ENCODE measurements at places on chromosomes 7 and 10.

- DNase-seq, result no peak
These were observed 199.7 kb downstream of the IMMP2L start for GRCh38 chr7:111362506-111363054.

DNA sequence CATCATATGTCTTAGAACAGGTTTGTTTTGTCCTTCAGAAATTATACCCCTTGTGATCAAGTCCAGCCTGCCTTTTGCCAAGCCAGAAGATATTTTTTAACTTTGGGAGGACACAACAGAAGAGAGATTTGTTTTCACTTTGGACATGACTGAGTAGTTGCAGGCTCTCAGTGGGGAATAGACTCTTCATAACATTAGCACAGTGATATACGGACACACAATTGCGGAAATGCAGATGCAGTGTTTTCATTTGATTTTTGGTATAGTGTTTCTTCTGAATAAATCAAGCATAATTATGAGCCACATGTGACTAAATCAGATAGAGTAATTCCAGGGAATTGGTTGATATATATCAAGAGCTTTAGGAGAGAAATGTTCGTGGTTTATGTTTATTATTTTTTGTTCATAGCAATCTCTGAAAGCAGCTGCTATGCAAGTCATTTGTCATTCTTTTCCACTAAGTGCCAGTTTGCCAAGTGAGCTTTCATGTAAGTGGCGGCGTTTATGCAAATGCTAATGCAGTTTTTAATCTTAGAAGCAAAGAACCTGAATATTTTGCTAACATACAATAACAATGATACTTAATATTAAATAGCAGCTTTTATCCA, 69.6 kb upstream of the HDAC9 start:
- no peak for DNase-seq

GRCh38 chr10:17229717-17229966, 1.6 kb downstream of the VIM start:
- no peak for DNase-seq

DNA sequence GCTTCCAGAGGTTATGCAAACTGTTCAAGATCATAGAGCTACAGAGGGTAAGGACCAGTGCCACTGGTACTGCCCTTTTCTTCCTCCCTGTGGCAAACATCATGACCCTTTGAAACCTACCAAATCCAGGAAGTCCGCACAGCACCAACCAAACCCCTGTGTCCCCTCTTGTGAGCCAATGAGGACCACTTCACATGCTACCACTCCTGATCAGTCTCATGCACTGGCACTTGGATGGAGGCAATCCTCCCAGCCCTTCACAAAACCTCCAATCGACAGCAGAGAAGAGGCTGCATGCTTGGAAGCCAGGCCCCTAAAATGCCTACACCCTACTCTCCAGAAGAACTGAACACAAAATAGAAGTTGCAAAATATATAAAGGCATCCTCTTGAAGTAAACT, 248.0 kb downstream of the TNS3 start:
- DNase-seq, result no peak

DNA sequence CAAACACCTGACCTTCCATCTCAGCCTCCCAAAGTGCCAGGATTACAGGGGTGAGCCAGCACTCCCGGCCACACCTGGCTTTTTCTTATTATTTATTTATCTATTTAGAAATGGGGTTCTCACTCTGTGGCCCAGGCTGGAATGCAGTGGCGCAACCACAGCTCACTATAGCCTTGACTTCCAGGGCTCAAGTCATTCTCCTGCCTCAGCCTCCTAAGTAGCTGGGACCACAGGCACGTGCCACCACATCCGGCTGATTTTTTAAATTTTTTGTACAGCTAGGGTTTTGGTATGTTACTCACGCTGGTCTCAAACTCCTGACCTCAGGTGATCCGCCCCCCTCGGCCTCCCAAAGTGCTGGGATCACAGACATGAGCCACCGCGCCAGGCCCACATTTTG, 56.9 kb upstream of the MYL10 start:
- no peak for DNase-seq

DNA sequence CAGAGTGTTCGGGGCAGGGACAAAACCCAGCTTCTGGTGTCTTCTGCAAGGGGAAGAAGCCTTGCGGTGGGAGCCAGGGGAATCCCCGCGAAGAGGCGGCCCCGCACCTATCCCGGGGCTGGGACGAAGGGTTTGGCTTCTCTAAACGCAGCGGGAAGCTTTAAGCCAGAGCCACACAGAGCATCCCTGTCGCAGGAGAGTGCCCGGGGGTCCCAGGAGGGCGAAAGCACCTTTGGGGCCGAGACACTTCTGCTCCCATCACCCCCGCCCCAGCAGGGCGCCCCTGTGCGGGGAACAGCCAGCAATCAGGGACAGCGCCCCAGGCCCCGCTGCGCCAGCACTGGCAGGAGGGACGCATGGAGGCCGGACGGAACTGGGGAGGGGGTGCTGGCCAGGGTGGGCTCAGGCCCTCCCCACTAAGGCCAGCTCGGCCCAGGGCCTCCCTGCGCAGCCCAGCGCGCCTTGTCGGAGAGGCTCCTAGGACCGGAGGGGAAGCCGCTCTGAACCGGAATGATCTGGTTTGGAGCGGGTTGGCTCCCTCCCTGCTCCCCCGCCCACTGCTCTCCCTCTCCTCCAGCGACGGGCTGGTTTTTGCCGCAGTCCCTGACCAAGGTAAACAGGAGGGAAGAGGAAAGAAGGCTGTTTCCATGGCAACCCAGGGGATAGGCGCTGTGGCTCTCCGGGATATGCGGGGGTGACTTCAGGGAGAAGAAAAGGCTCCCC, 63.9 kb downstream of the TMEM209 start:
- DNase-seq, result no peak

DNA sequence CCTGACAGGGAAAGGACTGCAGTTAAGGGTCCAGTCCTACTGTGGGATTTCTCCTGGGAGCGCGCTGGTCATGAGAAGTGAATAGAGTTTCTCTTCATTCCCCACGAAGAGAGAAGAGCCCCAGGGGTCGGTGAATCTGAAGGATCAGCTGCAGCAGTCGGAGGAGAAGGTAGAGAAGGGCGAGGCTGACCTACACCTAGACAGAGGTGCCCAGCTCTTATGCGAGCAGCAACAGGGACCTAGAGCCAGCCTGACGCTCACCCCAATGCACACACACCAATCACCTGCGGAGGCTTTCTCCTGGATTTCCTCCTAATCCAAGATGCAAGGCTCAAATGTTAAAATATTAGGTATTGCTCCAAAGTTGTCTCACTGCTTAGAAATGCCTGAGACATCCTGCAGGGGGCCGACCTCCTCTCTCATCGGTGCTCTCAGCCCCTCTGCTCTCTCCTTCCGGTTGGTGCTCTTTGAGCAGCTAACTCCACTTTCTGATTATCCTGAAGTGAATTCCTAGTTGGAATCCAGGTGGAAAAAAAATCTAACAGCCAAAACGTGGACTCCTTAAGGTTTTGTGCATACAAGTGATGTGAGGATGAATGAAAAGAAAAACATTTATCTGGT, 176.4 kb downstream of the AHR start:
- DNase-seq, result no peak

GRCh38 chr7:137873524-137873923, 26.8 kb upstream of the DGKI start:
- no peak for DNase-seq

DNA sequence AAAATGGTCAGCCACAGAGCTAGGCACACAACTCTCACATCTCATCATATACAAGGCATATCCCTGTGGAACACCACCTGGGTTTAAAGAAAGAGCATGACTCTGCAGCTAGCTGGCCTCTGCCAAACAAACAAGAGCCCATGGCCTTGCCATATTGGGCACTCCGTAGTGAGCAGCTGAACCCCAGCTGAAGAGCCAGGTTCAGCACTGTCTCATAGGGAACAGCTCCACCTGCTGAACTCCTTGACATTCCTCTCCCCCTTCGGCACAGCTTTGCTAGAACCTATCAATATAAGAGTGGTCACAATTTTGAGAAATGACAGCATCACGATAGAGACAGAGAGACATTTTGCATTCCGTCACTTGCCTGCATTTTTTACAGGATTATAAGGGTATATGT, 20.0 kb downstream of the SORCS1 start:
- no peak for DNase-seq

DNA sequence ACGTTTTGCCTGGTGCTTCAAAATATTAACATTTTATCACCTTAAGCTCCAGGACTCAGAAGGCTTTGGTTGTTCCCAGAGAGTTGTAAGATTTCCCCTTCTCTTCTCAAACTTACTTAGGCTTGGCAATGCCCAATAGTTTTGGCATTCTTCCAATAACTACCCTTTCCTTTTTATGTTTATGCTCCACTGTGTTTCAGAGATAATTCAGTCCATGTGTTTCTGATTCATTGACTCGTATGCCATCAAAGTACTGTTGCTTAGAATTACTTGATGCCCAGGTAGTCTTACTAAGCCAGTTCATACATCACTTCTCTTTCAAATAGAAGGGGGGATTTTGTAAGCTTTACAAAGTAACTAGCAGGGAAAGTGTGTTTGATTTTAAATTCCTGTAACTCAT, 66.6 kb downstream of the AGMO start:
- DNase-seq, result no peak

- no peak for DNase-seq
These were observed 33.5 kb upstream of the CCDC7 start for GRCh38 chr10:32412499-32412853.

DNA sequence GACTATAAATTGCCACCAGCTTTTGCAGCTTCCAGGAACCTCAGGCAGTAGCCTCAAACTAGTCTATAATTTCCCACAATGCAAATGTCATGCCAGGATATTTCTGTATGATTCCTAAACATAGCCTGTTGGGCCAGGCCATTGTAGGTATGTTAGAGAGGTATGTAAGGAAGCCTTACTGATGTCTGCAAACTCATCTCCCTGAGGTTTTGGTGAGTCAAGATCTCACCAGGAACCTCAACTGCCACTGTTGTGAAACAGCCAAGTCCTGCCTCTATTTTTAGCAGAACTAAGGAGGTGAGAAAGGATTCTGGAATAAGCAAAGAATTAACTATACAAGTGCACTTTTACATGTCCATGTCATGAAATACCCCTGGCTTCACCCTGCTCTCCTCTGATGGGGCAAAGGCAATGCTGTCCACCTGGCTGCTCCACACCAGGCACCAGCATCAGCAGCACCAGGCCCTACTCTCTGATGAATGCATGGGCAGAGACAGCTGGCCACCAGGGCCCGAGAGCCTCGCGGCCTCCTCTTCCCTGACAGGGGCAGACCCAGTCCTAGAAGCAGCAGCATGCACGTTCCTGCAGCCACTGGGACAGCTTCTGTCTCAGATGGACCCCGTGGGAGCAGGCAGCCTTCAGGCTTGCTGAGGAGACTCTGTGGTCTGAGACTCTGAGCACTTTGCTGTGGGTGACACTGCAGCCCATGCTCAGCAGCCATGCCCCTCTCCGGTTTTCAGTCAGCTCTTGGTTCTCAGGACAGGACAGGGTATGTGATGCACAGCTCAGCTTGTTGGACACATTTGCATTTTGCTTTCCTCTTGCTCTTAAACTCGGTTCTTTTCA, 147.3 kb downstream of the ZMYND11 start:
- DNase-seq, result no peak

DNA sequence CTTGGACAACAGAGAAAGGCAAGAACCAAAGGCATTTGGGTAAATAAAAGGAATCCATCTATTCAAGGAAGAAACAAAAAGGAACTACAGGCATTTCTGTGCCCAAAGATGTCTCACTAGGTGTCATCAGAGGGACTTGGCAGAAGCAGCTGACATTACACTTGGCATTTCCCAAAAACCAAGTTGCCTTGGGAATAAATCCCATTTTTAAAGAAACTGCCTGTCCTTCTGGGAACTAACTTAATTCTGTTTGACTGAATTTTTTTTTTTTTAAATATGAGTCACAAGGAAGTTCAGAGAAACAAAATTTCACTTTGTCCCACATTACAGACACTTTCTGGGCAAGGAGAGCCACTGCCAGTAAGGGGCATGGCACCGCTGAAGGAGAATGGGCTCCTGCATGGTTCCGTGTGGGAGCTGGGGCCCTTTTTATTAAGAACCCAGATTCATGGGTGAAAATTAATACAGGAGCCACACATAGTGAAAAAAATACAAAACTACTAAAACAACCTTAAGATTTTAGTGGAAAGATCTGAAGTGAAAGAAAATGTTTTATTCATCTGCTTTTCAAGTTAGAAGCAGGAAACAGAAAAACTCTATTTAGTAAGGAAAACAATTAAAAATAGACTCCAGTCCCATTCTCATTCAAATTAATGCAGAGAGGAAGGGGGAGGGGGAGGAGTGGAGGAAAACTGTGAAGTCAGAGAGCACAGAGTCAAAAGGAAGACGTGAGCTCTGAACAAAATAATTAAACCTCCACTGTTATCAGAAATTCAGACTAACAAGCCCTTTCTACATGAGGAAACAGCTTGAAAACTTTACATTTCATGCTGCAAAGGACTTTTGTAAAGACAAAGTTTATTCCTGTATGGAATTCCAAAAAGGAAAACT, 118.4 kb upstream of the PDLIM1 start:
- no peak for DNase-seq

GRCh38 chr7:103877565-103877964, 111.9 kb downstream of the RELN start:
- DNase-seq, result no peak

DNA sequence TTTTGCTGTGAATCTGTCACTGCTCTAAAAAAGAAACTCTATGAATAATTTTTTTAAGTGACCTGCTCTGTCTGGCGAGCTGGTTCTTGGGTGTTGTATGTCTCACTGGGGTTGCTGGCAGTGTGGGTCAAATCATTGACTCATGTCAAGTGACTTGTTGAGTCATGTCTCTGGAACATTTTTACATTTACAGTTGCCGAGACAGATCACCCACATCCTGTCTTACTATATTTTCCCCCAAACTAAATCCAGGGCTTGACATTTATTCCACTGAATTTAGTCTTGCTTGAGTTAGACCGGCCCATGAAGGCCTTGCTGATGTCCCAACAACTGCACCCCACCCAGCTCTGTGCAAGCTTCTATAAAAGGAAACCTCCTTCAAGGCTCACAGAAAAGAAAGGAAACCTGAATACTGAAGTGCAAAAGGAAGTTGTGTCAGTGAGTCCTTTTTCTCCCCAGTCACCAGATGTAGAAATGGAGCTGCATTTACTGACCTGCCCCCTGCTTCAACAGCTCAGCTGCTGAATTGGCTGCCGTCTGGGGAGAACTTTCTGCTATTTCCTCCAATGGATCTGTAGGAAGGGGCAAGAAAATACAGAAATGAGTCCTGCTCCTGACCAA, 290.3 kb downstream of the TNS3 start:
- DNase-seq, result peak; percentile 71

- DNase-seq, result no peak
These were observed 114.5 kb downstream of the NKX6-2 start for GRCh38 chr10:132671228-132672154.

GRCh38 chr10:24430591-24430990, 221.7 kb downstream of the KIAA1217 start:
- DNase-seq, result no peak

DNA sequence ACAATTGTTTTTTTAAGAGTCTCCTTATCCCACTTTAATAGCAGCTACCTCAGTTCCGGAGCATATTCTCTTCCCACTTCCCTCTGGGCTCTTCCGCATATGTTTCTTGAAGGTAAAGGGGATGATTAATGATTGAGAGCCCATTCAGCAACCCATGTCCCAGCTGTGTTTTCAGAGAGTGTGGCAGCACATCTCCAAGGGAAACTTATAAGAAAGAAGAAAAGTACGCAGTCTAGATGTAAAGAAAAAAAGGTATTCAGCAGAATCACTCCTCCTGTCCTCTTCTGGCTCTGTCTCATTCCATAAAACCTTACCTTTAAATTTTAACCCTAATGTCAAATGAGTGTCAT, 9.7 kb upstream of the ANKRD7 start:
- DNase-seq, result no peak

Data from NCI-H226 (cell line).